Esophagus squamous epithelium (tissue), 5 donors: ENCODE measurements at places on chromosomes 1 and 21.

DNA sequence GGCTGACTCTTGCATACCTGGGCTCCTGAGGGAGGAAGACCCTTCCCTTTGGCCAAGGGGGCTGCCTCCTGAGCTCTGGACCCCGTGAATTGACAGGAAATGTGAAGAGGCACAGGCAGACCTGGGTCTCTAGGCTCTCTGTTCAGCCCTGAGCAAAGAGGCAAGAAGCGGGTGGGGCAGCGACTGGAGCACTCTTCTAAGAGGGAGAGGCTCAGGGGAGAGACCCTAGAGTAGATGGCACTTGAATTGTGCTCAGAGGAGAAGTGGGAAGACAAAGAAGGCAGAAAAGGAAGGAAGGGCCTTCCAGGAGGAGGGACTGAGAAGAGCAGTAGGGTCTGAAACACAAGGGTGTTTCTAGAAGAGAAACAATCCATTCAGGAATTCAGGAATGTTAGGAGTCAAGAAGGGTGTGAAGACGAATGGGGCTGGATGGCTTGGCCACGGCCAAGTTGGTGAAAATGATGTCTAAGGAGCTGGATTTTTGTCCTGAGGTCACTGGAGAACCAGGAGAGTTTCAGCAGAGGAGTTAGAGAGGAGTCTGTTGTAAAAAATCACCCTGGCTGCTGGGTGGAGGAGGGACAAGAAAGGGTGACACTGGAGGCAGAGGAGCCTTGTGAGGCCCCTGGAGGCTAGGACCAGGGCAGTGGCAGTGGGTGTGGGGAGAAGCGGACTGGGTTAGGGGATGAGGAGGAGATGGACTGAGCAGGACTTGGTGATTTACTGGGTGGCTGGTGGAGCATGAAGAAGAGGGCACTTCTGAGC is 5.3 kb downstream of the TIE1 start:
- DNase-seq, result no peak

DNA sequence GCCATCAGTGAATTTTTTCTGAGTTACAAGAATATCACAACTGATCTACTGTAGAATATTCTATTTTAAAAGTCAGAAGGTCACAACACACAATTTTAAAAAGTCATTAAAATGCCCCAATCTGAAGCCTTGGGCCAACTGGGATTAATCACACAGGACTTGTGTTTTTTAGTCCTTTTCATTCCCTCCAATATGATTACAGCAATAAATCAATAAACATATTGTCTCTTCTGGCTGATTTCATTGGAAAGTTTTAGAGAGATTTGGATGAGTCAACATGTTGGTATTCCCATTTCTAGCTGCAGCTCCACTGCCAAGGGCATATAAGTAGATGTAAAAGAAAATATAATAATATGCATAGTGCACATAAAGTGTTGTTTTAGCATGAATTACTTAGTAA is 85.8 kb downstream of the NIBAN1 start:
- DNase-seq, result no peak

GRCh38 chr1:242189591-242189990 is 190.7 kb upstream of the MAP1LC3C start:
- DNase-seq, result no peak

DNA sequence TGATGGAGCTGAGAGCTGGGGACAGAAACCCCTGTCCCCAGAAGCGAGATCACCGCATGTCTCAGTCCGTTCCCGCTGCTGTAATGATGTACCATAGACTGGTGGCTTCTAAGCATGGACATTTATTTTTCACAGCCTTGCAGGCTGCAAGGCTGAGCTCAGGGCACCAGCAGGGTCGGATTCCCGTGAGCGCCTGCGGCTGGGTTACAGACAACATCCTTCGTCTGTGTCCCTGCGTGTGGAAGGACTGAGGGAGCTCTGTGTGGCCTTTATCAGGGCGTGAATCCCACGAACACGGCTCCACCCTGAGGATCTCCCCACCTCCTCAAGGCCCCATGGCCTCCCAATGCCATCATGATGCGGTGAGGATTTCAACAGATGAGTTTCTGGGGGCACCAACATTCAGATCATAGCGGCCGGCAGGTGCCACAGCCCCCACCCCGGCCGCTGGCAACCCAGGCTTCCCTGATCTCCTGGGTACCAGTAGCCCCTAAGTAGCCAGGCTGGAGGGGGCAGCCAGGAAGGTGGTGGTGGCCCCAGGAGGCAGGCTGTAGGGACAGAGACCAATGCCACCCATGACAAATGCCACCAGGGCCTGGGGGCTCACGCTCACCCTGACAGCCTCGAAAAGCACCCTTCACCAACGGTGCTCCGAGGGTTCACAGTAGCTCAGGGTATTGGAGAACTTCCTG is 104.4 kb downstream of the CRYAA start:
- no peak for DNase-seq

- DNase-seq, result no peak
Observed at GRCh38 chr21:42151148-42151947, 67.6 kb upstream of the ABCG1 start.

DNA sequence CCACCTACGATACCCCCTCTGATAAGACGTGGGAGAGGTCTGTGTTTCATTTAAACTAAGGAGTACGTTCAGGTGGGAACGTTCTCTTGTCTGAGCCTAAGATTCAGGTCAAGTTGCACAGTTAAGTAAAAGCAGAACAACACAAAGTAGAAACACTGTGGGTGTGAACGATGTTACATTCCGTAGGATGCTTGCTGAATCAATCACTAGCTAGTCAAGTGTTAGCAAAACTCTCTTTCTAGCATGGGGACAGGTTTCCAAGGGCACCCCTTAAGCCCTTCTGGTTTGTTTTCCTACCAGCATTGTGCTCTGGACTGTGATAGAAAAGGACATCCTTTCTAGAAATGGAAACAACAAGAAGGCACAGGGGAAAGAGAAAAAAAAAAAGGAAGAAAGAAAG is 13.3 kb downstream of the C1orf162 start:
- DNase-seq, result no peak

GRCh38 chr21:37711286-37711829 is 204.9 kb downstream of the KCNJ6 start:
- no peak for DNase-seq

DNA sequence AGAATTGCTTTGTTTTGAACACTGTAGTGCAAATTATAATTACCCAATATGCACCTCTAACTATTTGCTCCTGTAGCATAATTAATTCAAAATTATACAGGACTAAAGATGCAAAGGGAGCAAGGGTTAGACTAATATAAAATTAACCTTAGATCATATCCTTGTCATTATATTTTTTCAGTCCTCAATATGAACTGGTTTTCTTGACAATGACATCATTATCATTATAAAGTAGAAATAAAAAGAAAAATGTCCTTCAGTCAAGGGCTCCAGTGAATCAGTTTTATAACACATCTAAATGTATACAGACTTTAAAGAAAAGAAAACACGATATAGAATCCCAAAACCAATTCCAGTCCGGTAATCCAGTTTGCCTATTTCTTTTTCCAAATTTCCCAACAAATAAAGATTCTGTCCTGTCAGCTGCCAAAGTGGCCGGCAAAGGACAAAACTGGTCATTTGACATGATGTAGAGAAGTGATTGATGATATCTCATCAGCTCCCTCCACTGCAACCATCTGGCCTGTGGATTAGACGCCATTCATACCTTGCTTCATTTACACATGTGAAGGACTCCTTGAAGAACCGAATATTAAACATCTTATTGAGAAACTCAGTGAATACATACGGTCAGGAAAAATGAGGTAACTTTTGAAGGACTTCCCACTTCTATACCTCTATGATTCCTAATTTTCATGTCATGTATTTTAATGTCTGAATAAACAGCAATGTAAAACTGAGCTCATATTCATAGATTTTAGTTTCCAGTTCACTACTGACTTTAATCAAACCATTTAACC is 15.5 kb downstream of the DPYD start:
- no peak for DNase-seq

DNA sequence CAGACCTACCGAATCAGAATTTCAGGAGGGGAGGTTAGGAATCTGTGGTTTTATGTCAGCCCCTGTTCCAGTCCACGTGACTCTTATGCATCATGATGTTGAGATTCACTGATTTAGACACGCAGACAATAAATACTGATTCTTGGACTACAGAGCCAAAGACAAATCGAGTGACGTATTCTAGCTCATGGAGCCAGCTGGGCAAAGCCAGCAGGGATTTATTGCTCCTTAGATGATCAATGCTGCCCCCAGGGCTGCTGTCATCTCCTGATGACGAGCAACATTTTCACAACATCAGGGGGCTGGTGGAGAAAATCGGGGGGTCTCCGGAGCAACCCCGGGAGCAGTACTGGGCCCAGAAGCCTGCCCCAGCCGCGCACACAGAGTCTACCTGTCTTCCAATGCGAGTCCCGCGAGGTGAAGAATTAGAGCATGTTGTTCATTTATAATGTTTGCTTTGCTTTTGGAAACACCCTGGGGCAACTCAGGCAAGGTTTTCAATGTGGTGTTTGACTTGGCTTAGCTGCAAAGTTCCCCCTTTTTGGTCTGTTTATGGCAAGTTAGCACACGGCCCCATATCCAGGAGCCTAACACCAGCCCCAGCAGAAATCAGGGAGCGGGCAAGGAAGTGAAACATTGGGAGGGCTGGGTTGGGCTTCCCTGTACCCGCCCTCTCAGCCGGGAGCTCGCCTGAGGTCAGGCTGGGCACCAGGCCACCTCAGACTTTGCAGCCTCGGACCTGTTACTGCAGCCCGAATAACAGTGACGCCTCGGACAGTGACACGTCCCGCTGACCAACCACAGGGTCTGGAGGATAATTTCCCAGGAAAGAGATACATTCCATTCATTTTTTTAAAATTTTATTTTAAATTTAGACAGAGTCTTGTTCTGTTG is 19.9 kb upstream of the CLDN14 start:
- no peak for DNase-seq

GRCh38 chr1:160022330-160023310 is 9.2 kb downstream of the PIGM start:
- DNase-seq, result no peak

- DNase-seq, result no peak
Observed at GRCh38 chr1:39590546-39590945, 14.0 kb upstream of the PABPC4 start.

GRCh38 chr1:46343351-46343695 is 2.7 kb downstream of the NSUN4 start:
- no peak for DNase-seq

DNA sequence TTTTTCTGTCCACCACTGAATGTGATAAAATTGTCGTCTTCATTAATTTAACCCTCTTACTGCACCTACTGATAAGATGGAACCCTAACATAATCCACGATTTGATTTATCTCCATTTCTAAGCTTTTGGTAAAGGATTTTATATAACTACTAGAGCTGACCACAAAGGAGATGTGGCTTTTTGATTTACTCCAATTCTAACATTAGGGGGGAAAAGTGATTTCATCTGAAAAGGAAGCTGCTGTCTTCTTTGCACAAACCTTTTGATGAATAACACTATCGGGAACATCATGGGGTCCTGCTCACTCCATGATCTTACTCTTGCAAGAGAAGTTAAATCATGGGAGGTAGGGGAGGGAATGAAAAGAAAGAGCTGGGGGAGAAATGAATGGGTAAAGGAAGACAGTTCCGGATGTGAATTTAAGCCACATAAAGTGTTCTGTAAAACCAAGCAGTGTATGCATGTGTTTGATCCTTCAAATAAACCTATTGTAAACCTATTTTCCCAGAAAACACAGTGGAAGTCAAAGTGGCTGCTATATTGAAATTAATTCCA is 161.8 kb downstream of the GABPA start:
- no peak for DNase-seq

GRCh38 chr1:114696810-114697209 is 1.5 kb upstream of the AMPD1 start:
- no peak for DNase-seq

DNA sequence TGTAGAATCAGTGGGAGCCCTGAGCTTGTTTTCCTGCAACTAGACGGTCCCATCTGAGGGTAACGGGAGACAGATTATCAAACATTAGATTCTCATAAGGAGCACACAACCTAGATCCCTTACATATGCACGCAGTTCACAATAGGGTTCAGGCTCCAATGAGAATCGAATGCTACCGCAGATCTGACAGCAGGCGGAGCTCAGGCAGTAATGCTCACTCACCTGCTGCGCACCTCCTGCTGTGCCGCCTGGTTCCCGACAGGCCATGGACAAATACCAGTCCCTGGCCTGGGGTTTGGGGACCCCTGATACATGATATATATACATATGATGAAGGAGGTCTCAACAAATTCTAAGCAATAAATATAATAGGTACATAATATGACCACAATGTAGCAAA is 19.7 kb upstream of the SMIM12 start:
- DNase-seq, result no peak

DNA sequence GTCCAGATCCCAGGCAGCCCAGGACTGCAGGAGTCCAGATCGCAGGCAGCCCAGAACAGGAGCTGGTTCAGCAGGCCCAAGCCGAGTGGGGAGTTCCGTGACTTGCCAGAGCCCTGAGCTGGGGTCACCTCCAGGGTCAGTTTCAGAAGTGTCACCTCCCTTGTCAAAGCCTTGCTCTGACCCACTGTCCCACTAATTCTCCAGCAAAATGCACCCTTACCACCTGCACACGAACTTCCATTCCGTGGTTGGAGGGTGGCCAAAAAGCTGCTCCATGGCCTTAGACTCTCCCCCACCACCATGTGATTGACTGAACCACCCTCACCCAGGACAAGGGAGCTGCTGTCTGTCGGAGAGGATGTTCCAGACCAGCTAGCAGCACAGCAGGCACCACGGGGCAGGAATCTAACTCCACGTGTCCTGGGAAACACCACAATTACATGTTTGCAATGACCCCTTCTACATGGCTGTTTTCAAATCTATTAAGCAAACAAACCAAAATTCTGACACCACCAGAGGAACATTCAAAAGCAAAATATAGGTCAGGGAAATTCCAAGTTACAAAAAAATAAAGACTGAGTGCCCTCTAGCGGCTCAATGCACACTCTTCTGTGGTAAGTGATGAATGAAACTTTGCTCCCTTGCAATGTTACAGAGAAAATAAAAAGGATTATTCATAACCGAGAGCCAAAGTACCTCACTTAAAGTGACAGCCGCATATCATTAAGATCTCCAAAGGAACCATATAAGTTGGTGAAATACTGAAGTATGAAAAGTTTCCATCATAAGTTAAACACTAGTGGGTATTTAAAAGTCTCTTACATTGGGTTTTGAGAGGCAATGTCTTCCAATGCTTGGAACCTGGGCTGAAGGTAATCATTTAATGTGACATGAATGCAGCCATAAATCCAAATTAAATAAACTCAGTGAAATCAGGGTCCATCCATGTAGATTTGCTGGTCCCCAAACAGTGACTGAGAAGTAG is 76.3 kb downstream of the NPHP4 start:
- DNase-seq, result no peak

DNA sequence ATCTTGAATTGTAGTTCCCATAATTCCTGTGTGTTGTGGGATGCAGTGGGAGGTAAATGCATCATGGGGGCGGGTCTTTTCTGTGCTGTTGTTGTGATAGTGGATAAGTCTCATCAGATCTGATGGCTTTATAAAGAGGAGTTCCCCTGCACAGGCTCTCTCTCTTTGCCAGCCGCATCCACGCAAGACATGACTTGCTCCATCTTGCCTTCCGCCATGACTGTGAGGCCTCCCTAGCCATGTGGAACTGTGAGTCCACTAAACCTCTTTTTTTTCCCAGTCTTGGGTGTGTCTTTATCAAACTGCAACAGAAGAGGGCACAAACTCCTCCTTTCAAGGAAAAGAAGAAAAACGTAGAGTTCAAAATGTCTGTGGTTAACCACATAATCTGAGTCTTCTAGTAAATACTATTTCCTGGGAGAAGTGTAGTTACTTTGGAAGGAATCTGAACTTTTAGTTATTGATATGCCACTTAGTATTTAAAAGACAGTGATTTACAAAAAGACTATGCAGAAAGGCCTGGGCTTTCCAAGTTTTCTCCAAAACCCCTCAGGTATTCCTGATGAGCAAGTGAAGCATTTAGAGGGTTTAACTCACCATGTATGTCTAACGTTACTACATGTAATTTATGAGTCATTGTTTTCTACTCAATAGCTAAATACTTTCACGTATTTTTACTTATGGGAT is 10.0 kb downstream of the ADAMTS1 start:
- no peak for DNase-seq
